ENCODE measurements at places on chromosomes 12 and 14.
A peak's percentile ranks its signal among the peaks of the same experiment; 100 is the strongest.

- no peak for DNase-seq
These were observed at the start of gene NXPH4 for GRCh38 chr12:57216014-57216911. Gene NXPH4 (plus strand): TSS chr12:57216794. CDS start chr12:57216970, 176 bp downstream.

DNA sequence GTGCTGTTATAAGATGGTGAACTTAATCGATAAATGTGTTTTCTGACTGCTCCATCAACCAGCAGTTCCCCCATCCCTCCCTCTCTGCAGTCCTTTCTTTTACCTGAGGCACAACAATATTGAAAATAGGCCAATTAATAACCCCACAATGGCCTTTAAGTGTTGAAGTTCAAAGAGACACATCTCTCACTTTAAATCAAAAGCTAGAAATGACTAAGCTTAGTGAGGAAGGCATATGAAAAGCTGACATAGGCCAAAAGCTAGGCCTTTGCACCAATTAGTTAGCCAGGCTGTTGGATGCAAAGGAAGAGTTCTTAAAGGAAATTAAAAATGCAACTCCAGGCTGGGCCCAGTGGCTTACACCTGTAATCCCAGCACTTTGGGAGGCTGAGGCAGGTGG lies 43.7 kb downstream of the SAV1 start:
- no peak for DNase-seq

GRCh38 chr14:35380794-35381193 lies 23.8 kb downstream of the NFKBIA start:
- no peak for DNase-seq

GRCh38 chr12:65886996-65887395 lies 62.7 kb downstream of the HMGA2 start:
- DNase-seq: no peak

- no peak for DNase-seq
These were observed 258.9 kb upstream of the LRIG3 start for GRCh38 chr12:59179231-59179630.

DNA sequence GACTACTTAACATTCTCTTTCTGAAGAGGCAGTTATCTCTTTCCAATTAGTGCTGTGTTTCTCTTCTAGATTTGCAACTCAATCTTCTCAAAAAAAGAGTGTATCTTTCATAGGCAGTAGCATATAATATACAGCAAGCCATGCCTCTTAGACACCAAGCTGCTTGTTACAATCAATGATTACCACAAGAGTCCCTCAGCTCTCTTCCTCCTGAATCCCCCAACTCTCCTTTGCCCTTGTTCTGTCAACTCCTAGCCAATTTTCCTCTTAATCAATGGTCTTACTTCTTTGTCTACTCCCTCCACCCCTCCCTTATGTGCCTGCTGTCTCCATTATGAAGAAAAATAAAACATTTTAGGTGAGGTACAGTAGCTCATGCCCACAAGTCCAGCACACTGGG lies 2.6 kb downstream of the TMTC1 start:
- DNase-seq: no peak

GRCh38 chr12:47079468-47079980 lies at the start of the genes AMIGO2 and PCED1B:
Gene AMIGO2 (minus strand): TSS chr12:47079959. CDS start chr12:47079002, 957 bp downstream.
Gene PCED1B (plus strand): TSS chr12:47079621. CDS start chr12:47235064, 155,443 bp downstream.
- peak; percentile 39 for DNase-seq

GRCh38 chr12:95766356-95767019 lies 24.1 kb downstream of the NTN4 start:
- DNase-seq: no peak

- no peak for DNase-seq
These were observed 32.4 kb upstream of the HELB start for GRCh38 chr12:66269757-66270383.

- no peak for DNase-seq
These were observed 28.5 kb downstream of the TMCC3 start for GRCh38 chr12:94621662-94622359.

DNA sequence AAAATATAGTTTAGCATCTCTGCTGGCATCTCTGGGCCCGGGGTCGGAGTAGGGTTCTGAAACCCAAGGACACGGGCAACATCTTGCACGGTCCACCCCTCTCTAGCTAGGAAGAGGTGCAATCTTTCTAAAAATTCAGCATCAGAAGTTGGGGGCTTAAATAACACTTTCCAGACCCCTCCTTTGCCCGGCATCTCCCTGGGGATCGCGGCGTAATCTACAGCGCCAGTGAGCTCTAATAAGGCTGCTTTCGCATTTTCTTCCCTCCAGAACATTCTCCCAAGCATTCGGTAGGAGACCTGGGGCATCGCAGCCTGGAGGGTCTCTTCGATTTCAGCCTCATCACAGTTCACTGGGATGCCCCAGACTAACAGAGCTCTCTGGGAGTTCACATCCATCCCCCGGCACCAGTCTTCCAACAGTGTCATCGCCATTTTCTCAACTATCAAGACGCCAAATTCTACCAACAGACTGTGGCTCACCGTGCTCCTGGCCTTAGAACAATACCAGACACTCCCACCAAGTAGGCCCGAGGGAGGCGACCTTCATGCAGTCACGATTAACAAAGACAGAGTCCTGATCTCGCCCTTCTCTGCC lies 880 bp downstream of the PNMA1 start:
- DNase-seq: no peak

GRCh38 chr12:2596441-2596840 lies 198.3 kb upstream of the FKBP4 start:
- DNase-seq: no peak

GRCh38 chr12:47825173-47825639 lies 5.5 kb upstream of the HDAC7 start:
- no peak for DNase-seq

DNA sequence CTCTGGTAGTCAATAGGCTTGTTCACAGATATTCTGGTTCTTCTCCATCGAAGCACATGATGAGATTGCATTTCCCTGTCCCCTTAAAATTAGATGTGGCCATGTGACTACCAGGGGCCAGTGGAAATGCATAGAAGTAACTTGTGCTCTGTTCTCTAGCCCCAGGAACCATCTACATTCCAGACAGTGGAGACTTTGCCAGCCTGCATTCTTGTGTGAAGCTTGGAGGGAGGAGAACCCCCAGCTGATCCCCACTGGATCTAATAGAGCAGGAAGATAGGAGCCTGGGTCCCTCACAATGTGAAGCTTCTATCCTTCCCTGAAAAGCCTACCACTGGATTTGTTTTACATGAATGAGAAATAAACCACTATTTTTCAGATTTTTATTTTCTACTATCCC lies 130.1 kb downstream of the KITLG start:
- no peak for DNase-seq

DNA sequence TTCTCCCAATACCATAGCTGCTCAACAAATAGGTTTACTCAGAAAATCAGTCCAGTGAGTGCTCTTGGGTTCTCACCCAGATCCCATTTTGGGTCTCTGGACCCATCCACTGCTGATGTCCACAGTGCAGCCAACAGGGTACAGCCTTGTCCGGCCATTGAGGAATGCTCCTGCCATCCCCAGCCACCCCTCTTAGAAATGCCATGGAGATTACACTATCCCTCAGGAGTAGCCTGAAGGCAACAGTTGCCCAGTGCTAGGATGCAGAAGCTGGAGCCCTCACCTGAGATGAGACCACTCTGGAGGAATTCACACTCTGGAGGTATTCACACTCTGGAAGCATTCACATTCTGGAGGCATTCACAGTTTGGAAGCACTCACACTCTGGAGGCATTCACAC lies 958.8 kb upstream of the TMEM132C start:
- no peak for DNase-seq

DNA sequence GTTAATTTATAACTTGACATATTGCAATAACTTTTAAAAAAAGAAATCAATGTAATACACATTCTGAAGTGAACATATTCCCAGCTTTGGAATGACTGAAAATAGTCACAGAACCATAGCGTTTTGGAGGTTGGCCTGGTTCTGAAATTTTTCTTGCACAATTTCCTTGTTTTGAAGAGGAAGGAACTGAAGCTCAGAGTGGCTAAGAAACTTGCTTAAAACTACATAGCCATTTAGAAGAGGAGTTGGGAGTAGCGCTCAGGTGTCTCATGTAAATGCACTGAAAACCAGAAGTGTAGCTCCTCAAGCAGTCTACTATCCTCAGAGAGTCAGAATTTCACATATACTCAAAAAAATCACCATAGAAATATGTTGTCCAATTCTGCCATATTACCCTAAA lies 41.2 kb downstream of the SLC38A1 start:
- DNase-seq: no peak

DNA sequence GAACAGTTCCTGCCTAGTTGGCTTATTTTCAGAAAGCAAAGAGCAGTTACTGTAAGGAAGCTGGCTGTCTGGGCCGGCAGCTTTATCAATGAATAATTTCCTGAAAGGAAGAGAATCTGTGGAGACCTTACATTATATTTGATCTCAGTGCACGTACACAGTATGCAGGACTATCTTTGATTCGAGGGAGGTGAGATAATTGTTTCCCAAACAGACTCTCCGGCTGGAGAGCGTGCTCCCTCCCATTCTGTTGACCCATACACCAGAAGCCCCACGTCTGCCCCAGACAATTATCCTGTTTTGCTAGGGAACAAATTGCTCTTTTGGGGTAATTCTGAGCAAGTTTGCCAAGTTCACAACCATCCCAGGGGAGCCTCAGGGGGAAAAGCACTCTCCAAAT lies 1115.0 kb downstream of the VRK1 start:
- no peak for DNase-seq

GRCh38 chr12:123483602-123484248 lies 25.8 kb downstream of the SNRNP35 start:
- no peak for DNase-seq

DNA sequence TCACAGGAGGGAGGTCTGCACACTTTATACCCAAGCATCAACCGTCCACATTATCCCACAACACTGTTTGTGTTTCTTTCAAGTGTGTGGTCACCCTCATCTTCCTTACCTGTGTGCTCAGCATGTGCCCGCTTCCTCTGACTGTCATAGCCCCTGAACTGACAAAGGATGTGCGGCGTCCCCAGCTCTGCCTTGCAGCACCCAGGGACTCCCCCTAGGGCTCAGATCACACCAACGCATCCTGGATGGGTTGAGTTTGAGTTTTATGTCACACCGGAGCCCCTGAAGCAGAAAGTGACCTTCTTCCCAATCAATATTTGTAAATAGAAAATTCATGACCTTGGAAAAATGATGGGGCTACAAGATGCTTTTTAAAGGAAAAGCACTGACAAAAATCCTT lies 770.7 kb upstream of the TMEM132C start:
- DNase-seq: no peak

- no peak for DNase-seq
These were observed 239.1 kb upstream of the ARID2 start for GRCh38 chr12:45490232-45490881.

- no peak for DNase-seq
These were observed 225.6 kb upstream of the CRY1 start for GRCh38 chr12:107318806-107319532.

GRCh38 chr14:75406102-75406501 lies 21.7 kb upstream of the JDP2 start:
- DNase-seq: no peak

GRCh38 chr12:48982397-48983080 lies 4.4 kb downstream of the WNT1 start:
- no peak for DNase-seq

- no peak for DNase-seq
These were observed 49.4 kb downstream of the SLC25A47 start for GRCh38 chr14:100372357-100373048.

- no peak for DNase-seq
These were observed 237.6 kb downstream of the BCAT1 start for GRCh38 chr12:24711056-24712008.

DNA sequence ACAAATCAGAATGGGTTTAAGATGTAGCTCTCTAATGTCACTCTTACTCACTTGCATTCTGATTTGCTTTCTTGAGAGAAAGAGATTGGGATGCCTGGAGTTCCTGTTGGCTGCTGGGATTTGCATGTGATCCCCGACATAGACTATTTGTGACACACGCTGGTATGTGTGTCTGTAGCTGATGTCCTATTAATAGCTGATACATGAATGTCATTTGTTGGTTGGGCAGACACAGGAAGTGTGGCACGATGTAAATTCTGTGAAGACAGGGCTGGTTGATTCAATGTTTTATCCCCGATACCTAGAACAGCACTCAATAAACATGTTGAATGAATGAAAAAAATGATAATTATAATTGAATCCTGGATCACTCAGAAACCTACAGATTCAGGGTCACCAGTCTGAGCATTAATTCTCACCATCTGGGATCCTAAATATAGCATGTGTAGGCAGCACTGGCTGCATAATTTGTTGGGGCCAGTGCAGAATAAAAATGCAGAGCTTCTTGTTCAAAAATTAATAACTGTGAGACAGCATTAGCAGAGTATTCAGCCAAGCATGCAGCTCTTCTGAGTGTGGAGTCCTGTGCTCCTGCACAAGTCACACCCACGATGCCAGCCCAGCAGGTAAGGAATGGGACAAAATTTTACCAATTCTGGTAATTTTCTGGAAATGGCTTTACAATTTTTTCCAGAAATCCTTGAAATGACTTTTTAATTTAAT lies 35.5 kb upstream of the SOCS2 start:
- DNase-seq: no peak

DNA sequence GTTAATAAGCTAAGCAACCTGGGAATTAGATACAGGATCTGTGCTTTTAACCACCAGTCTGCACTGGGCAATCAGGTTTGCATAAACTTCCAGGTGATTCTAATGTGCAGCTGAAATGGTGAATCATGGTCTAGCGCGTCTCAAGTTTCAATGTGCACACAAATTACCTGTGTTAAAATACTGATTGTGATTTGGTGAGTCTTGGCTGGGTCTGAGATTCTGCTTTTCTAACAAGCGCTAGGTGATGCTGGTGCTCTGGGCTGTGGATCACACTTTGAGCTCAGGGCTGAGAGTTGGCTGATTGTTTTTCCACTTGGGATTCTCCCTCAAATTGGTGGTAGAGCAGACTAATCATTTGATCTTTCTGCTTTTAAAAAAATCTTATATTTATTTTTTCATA lies 124.8 kb downstream of the C12orf75 start:
- DNase-seq: no peak

DNA sequence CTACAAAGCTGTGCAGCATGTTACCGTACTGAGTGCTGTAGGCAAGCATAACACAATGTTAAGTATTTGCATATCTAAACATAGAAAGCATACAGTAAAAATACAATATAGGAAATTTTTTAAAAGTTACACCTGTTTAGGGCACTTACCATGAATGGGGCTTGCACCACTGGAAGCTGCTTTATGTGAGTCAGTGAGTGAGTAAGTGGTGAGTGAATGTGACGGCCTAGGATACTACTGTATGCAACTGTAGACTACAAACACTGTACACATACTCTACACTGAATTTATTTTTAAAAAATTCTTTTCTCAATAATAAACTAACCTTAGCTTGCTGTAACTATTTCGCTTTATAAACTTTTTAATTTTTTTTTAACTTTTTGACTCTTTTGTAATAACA lies 82.1 kb upstream of the FSCB start:
- DNase-seq: no peak

DNA sequence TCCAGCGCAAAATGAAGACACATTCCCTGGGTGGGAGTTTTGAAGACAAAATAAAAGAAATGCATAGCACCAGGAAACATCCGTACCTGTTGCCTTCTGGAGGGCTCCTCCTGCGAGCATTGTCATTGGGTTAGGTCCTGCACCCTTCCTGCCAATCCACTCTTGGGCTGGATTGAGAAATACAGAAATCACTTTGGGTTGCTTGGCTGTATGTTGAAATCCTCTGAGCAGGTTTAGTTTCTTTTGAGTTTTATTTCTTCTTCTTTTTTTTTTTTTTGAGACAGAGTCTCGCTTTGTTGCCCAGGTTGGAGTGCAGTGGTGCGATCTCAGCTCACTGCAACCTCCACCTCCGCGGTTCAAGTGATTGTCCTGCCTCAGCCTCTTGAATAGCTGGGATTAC lies 67.6 kb downstream of the ARF6 start:
- DNase-seq: no peak

GRCh38 chr14:57346741-57347140 lies 43.6 kb upstream of the NAA30 start:
- DNase-seq: no peak

GRCh38 chr14:55752580-55753390 lies 172.8 kb downstream of the KTN1 start:
- DNase-seq: no peak

All from stimulated activated CD8-positive, alpha-beta memory T cell treated with anti-CD3 and anti-CD28 coated beads, Interleukin-7, amount 100 ng/mL, for 1 hour (primary cell).